ENCODE measurements at places on chromosomes 2 and 18.

DNA sequence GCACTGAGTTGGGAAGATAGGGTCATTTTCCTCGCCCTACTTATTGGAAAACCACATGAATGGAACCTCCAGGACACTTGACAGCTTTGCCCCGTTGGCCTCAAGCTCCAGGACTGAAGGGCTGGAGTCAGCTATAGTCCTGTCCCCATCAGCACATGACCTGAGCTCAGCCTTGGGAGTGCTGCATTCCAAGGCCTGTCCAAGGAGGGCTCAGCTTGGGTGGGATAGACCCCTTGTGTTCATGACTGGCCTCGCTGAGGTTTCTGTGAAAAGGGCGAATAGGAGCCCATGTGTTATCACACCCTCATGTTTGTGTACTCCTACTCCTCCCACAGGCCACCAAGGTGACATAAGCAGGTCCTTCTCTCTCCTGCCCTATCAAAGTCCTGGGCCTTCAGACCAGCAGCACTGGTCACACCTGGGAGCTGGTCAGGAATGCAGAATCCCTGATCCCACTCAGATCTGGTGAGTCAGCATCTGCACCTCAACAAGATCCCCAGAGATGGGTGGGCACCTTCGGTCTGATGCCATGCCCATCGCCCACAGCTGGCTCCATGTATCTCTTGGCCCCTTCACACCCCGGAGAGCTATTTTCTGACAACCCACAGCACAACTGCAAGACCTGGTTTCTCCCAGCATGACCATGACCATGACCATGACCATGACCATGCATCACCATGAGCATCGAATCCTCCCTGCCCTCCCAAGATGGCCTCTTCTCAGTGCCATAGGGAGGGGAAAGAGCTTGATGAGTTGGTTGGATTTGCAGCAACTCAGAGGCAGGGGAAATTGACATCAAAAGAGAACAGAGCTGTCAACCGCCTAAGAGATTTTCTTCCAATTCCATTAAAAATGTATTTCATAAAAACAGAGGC lies 83.0 kb upstream of the RAB6C start:
- DNase-seq = no peak

DNA sequence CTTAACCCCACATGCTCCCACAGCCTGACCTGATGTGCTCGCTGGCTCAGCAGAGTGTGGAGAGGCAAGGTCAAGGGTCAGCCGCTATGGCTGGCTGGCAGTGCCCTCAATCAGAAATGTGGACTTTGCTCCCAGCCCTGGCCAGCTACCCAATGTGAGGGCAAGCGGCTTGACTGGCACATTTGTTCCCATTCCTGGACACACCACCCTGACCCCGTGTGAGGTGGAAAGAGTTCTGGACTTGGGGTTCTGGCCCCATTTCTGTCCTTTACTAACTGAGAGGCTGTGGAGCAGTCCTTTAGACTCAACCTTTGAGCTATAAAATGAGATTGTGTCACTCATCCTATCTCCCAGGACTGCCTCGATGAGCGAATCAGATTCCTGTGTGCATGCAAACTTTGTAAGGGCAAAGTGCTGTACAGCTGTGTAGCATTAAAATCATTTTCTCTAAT lies 9.1 kb downstream of the THNSL2 start:
- no peak for DNase-seq

DNA sequence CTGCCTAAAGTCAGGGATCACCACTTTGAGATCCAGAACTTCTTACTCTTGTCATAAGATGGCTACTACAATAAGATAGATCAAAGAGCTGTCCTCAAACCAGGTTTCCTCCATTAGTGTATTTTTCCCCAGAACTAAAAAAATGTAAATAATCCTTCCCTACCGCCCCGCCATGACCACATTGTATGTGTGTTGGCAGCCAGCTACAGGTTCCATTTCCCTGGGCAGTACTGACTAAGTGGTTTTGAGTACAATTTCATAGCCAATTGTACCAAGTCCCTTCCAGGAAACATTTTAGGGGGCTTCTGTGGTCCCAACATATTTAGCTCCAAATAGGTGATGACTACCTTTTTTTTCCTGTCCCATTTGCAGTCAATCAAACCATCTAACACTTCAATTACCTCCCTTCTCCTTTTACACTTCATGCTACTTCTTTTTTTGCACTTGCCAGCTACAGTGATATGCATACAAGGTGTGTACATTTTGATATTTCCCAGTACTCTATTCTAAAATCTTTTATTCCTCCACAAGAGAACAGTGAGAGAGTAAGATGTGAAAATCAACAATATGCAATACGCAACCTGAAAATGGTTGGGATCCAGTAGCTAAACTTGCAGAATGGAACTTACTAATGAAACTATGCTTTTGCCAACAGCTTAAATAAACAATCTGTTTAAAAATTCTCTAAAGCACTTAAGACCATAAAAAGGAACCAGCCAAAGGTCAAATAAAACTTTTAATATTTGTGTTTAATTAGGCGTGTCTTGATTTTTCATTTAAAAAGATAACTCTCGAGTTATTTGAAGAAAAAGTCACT lies 3.9 kb downstream of the PUM2 start:
- no peak for DNase-seq

DNA sequence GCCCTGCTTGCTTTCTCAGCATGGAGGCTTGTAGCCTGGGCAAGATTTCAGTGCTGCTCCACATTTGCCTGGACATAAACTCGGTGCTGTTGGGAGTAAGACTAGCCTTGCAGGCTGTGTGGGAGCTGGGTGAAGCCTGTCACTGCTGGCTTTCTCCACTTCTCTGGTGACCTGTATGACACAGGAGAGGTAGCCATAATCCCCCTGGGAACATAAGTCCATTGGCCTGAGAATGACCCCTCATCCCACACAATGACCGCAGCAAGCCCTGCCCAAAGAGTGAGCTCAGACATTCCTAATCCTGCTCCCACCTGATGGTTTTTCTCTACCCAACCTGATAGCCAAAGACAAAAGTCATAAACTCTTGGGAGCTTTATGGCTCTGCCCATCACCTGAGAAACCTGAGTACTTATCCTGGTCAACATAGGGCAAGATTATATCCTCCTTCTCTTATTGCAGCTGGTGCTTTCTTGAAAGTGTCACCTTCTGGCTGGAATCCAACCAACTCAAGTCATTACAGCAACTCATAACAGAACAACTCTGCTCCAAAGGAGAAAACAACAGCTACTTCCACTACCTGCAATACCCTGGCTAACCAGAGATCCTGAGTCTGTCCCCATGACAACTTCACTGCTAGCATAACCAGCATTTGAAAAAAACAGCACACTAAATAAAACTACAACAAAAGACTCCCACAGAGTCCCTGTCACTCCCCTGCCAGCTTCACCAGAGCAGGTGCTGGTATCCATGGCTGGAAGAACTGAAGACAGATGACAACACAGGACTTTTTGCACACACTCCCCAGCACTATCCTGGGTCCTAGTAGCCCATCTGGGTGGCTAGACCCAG lies 834.4 kb upstream of the DDX18 start:
- no peak for DNase-seq

GRCh38 chr2:181554061-181554830 lies 97.1 kb downstream of the ITGA4 start:
- no peak for DNase-seq

- no peak for DNase-seq
These were observed 238.7 kb downstream of the STK39 start for GRCh38 chr2:168008646-168009195.

GRCh38 chr18:76392349-76392748 lies 102.7 kb downstream of the ZNF516 start:
- DNase-seq = no peak

DNA sequence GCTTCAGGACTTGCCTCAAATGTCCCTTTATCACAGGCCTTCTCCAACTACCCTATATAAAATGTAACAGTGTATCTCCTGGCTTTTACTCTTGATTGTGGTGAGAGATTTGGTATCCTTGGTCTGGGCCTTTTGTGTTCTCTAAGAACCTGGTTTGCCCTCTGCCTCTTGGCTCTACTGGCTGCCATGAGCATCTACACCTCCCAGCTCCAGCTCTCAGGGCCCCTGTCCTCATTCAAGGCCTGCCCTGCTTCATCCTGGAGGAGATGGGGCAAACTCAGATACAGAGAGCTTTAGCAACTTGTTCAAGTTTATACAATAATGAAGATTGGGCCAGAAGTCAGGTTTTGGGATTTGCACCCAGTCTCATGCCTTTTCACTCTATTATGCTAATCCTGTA lies 45.0 kb downstream of the QPCT start:
- no peak for DNase-seq

- DNase-seq = no peak
These were observed 47.8 kb upstream of the RNF103 start for GRCh38 chr2:86671337-86671981.

Data from effector CD8-positive, alpha-beta T cell (primary cell).